Hematopoietic multipotent progenitor cell treated with erythropoietin and hydrocortisone succinate and interleukin-3 and kit ligand, for 17 days (in vitro differentiated cells): ENCODE measurements at places on chromosomes 5 and 9.
A peak's percentile ranks its signal among the peaks of the same experiment; 100 is the strongest.

GRCh38 chr5:11801061-11801460 lies 103.2 kb downstream of the CTNND2 start:
- DNase-seq = no peak

- no peak for DNase-seq
Measured at GRCh38 chr5:152556784-152557183, 151.7 kb upstream of the NMUR2 start.

DNA sequence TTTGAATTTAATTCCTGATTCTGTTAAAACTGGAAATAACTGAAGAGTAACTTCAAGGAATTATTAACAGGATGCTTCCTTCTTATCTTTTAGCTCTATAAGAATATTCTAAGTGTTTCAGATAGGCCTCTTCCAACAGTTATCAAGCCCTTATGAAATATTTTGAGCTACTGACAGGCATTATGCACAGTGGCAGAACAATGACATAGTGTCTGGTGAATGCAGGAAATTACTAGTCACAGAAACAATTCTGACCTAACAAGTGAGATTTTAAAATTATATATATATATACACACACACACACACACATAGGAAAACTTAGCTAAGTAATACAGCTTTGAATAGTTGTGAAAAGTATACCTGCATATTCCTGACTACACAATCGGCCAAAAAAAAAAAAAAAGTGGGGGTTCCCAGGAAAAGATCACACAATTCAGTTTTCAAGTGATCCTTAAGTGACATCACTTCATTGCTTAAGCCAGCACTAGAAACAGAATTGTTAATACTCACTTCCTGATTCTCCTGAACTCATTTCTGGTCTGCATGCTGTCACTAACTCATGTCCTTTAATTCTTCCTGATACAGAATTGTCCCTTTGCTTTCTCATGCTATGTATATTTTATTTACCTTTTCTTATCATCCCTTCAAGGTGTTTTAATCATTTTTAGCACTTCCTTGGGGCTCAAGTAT lies 77.3 kb downstream of the SLC25A46 start:
- no peak for DNase-seq

GRCh38 chr5:1808439-1808838 lies 7.2 kb downstream of the NDUFS6 start:
- DNase-seq = no peak

DNA sequence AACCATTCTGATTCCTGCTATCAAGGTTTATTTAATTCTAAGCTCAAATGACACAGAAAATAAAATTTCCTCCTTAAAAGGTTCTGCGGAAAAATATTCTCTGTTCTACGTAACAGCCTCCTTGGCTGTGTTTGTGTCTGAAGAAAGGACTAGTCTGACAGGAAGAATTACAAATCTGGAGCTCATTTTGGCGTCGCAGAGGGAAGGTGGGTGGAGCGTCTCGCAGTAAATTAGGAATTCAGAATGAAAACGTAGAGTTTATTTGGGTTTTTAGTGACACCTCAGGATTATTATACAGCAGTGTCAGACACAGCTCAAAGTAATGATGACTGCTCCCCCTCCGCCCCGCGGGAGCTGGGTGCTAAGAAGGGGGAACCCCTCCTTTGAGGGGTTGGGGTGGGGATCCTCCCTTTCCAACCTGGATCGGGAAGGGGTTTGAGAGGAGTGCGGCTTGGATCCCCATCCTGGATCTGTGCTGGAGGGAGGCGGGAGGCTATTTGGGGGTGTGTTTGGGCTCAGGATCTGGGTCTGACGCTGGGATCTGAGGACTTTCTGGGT lies 933 bp upstream of the TGFBR1 start:
- DNase-seq = no peak

- DNase-seq = no peak
Measured at GRCh38 chr9:127847178-127847510, 7.3 kb downstream of the ENG start.

DNA sequence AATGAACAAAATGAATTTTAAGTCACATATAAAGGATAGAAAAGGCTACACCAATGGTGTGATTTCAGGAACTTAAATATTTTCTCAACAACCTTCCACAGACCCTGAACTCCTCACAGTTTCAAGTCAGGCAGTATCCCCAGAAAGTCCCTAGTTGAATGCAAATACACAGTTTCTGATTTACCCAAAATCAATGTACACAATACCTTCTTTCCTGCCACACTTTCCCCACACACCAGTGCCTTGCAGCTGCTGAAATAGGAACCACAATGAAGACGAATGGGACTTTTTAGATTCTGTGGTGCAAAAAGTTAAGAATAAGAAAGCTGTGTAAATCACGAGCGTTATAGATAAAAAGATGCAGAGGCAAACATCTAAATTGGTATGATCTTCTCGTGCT lies 552.4 kb upstream of the MEF2C start:
- no peak for DNase-seq

- no peak for DNase-seq
Measured at GRCh38 chr9:77523891-77524290, 124.2 kb downstream of the GNA14 start.

- DNase-seq = no peak
Measured at GRCh38 chr5:172417983-172418630, 36.2 kb downstream of the SH3PXD2B start.

DNA sequence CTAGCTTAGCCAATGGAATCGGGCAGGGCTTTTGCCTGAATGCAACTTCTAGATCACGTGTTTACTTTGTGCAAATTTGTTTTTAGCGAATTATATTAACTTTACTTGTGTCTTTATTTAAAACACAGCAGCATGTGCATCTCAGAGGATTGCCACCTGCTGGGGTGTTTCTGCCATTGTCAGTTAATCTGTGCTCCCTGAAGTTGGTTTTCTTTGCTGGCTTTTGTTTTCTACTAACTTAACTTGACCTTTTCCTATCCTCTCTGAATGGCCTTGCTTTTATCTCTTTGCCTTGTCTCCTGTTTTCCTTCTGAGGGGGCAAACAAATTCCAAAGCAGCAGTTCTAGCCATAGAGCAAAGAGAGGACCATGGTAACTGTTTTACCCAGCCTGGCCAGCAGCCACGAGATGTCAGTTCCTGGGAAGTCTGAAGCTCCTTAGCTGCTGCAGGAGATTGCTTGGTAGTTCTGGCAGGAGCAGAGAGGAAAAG lies 67.6 kb downstream of the ARHGEF28 start:
- DNase-seq = no peak

DNA sequence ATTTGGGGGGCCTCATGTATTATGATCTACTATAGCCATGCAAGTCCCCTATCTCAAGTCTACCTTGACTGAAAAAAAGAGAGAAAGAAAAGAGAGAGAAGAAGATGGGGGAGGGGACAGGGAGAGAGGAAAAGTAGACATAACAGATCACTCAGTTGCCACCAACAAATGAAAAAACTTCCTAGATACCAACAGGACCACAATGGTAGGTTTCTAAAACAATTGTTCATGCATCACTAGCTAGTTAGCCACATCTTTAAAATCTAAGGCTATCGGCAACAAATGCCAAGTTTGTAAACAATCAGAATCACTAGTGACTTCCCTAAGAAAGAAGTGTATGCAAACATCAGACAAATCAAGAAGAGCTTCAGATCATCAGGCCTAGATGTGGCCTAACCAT lies 328.2 kb downstream of the BNC2 start:
- no peak for DNase-seq

DNA sequence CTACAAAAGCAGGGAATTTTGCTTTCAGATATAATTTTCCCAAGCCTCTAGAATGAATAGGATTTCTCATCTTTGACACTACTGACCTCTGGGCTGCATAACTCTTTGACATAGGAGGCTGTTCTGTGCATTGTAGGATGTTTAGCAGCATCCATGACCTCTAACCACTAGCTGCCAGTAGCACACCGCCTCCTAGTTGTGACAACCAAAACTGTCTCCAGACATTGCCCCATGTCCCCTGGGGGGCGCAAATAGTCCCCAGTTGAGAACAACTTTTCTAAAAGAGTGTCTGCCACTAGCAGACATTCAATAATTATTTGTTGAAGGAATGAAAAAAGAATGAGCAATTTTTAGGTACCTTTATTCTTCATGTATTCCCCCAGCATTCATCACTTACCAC lies 51.8 kb downstream of the POU4F3 start:
- no peak for DNase-seq

GRCh38 chr9:85401998-85402397 lies 339.8 kb downstream of the AGTPBP1 start:
- DNase-seq = no peak

GRCh38 chr5:133883916-133884315 lies 84.5 kb downstream of the C5orf15 start:
- no peak for DNase-seq

- DNase-seq = no peak
Measured at GRCh38 chr9:95003689-95004410, 277.4 kb downstream of the AOPEP start.

GRCh38 chr9:137575716-137576411 lies 2.9 kb downstream of the DPH7 start:
- DNase-seq = no peak

- no peak for DNase-seq
Measured at GRCh38 chr9:130934246-130934645, 4.8 kb downstream of the FIBCD1 start.

DNA sequence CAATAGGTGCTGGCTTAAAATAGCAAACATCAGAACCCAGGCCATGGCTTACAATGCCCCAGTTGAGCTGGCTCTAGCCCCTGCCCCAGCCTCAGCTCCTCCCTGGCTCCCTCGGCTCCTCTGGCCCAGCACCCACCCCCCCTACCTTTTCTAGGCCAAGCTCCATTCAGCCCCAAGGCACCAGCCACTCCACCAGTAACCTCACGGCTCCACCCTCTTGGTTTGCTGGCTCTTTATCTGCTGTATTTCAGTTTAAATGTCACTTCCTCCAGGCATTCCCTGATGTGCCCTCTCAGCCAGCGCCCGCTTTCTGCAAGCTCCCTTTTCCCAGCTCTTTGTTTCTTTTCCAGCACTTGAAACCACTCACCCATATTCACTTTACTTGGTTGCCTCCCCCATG lies 10.6 kb downstream of the C1QTNF2 start:
- DNase-seq = no peak

- DNase-seq = no peak
Measured at GRCh38 chr5:119037496-119038215, 33.2 kb upstream of the DMXL1 start.

DNA sequence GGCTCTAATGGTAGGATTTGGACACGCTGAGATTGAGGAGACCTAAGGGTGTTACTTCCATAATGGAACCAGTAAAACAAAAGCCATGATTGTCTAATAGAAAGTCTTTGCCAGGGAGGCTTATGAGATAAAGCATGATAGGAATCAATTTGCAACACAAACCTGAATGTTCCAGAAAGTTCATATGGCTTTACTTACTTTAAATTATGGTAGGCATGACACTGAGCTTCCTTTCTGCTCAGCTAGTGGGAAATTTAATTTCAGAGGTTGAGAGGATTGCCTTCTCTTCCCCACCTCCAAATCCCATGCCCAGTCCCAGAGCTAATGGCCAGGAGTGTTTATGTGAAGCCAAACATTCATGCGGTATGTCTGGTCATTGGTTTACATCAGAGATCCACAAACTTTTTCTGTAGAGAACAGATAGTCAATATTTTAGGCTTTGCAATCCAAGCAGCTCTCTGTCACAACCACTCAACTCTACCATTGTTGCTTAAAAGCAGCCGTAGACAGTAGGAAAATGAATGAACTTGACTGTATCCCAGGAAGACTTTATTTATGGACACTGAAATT lies 114.5 kb downstream of the UGCG start:
- no peak for DNase-seq

DNA sequence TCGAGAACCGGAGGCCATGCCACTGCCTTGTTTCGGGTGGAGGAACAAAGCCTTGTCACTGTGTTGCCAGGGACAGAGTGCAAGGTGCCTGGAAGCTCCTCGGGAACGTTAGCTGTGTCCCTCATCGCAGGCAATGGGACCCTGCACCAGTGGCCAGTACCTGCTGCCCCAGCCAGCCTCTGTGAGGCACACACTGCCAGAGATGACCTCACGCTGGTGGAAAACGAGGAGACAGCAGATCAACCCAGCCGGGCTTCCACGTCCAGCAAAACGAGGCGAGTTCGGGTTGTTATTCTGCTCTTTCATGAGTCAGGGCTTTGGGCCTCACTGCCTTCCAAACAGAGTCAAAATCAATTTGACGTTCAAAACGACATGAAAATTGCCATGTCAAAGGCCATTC lies 104.1 kb downstream of the ADAMTS2 start:
- DNase-seq = no peak

- peak; percentile 97 for DNase-seq
Measured at GRCh38 chr9:33233626-33234342, 6.2 kb upstream of the SPINK4 start.

DNA sequence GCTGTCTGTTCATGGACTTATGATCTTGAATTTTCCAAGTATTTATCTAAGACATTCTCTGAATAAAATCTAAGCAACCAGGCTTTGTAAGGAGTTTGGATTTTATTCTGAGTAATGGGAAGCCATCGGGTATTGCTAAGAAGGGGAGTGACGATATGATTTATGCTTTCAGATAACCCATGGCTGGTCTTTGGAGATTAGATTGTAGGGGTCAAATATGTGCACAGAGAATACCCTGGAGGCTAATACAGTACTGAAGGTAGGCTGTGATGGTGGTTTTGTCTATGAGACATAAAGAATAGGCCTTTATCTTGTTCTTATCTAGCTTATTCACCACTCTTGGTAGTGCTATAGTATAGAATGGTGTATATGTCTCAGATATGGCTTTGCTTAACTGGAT lies 60.0 kb upstream of the C5orf46 start:
- DNase-seq = no peak

- DNase-seq = no peak
Measured at GRCh38 chr9:112112519-112112918, 62.6 kb downstream of the SUSD1 start.

DNA sequence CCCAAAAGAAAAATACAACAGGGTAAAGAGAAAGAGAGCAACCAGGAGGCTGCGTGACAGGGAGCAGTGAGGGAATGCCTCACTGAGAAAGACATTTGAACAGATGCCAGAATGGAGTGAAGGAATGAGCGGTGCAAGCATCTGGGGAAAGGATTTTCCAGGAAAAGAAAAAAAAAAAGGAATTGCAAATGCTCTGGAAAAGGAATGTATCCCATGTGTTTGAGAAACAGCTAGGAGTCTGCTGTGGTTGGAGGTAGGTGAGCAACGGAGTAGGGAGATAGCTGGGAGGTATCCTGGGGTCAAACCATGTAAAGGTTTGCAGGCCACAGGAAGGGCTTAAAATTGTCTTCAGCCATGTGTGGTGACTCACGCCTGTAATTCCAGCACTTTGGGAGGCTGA lies 23.6 kb upstream of the CEMIP2 start:
- no peak for DNase-seq

GRCh38 chr5:151480384-151481293 lies 33.2 kb downstream of the SLC36A1 start:
- no peak for DNase-seq

GRCh38 chr5:69414885-69415583 lies at the start of gene MARVELD2:
Gene MARVELD2, plus strand, starts transcription at chr5:69415116. Its CDS starts 4,270 bp downstream, at chr5:69419386.
- peak; percentile 73 for DNase-seq

DNA sequence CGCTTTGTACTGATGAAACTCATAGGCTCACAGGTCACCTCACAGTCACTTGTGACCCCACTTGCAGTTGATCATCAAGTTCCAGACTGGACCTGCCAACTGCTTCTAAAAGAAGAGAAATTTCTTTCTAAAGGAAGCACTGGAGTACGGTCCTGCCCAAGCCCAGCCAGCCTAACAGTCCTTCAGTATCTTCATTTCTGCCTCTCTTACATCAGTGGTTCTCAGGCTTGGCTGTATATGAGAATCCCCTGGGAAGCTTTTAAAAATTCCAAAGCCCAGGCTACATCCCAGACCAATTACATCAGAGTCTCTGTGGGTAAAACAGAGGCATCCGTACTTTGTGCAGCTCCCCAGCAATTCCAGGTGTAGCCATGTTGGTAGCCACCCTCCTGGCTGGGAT lies 282.1 kb downstream of the NFIB start:
- no peak for DNase-seq
